ENCODE measurements at places on chromosomes 7 and 10.

- DNase-seq = no peak
These were observed 32.6 kb upstream of the IL15RA start for GRCh38 chr10:6009961-6010360.

GRCh38 chr10:108393089-108393488 is 1228.6 kb upstream of the SORCS1 start:
- DNase-seq = no peak

DNA sequence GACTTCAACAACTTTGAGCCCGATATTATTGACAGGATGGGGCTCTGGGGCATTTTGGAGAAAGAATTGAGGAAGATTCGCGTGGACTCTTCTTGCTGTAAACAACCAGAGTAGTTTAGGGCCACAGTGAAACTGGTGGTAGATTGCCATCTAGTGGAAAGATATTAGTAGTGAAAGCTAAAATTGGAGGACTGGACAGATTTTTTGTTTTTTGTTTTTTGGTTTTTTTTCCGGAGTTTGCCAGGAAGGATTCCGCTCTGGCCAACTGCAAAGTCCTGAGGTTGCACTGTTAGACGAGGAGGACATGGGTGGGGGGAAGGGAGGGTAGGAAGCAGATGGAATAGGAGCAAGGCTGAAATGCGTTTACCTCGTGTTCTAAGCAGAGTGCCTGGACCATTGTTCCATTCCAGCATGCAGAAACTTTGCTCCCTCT is 11.7 kb downstream of the NOBOX start:
- DNase-seq = no peak

DNA sequence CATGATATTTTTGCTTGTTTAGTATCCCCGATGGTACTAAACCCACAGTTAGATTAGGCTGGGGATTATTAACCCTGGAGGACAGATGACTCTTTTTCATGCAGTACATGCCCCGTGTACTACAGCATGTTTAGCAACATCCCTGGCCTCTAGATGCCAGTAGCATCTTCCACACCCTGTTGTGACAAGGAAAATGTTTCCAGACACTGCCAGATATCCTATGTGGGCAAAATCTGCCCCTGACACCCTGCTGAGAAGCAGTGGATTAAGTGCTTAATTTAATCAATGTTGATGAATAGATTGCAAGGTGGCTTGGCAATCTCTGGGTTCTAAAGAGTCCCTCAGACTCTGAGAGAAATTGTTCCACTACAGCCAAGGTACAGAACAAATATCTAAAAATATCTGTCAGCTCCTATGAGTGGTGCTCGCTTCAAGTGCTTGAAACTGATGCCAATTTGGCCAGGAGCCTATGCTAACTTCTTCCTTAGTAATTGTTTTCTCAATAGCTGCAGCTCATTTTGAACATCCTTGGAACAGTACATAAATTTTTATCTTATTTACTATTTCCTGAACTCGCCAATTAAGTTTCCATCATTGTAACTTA is 247.0 kb downstream of the SORCS1 start:
- DNase-seq = no peak

- DNase-seq = no peak
These were observed 103.3 kb downstream of the DNMBP start for GRCh38 chr10:99906470-99906869.

- DNase-seq = no peak
These were observed 25.8 kb upstream of the PPP2R2D start for GRCh38 chr10:131874991-131875451.

Measured in CD4-positive, alpha-beta T cell (primary cell).